ENCODE measurements at places on chromosomes 7 and 10. TPM values are rescaled to one million over a fixed set of nuclear protein-coding genes. Genes with fewer than 3 reads are reported as not detected.

- no peak for DNase-seq
These were observed 54.3 kb upstream of the PPP2R2D start for GRCh38 chr10:131846240-131847101.

- no peak for DNase-seq
These were observed 44.5 kb downstream of the ZNF138 start for GRCh38 chr7:64838691-64839090.

ARHGEF5 gene
- total RNA-seq: 1.5 TPM

SNX8 gene
- total RNA-seq: 27.7 TPM

- DNase-seq: no peak
These were observed 40.7 kb downstream of the GPRIN2 start for GRCh38 chr10:46515793-46516192.

STRIP2 gene
- total RNA-seq: 100 TPM

TFR2 gene
- 1.3 TPM for total RNA-seq

GRCh38 chr10:93220296-93221170 lies 146.8 kb downstream of the CYP26A1 start:
- DNase-seq: no peak

- DNase-seq: no peak
These were observed 316.7 kb upstream of the TPK1 start for GRCh38 chr7:145152589-145152988.

DNA sequence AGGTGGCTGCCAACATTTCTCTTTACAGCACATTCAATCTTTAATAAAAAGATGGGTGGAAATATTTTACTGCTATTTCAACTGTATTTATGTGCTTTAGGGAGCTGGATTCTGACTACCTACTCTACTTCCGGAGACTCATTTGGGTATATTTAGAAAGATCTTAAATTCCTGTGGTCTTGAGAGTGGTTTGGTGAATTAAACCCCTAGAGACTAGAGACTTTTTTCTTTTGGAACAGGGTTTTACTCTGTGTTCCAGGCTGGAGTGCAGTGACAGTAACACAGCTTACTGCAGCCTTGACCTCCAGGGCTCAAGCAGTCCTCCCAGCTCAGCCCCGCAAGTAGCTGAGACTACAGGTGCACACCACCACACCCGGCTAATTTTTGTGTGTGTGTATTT lies 79.0 kb upstream of the HABP2 start:
- DNase-seq: peak; percentile 5

DNA sequence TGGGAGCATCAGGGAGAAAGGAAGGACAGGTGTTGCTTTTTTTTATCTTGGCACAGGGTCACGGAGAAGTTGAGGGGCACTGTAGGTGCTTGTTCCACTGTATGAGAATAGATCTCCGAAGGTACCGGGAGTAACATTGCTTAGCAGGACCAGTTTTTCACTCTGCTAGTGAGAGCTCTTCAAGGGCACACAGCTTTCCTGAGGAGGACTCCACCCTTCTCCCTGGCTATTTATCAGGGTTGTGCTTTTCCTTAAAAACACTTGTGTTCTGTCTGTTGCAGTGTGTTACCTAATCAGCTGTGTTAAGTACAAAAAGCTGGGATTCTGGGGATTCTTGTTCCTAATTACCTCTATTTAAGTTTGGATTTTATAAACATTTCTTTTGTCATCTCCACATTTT lies 160.5 kb downstream of the SND1 start:
- DNase-seq: no peak

- DNase-seq: no peak
These were observed 534.1 kb downstream of the AUTS2 start for GRCh38 chr7:70132226-70132851.

DNA sequence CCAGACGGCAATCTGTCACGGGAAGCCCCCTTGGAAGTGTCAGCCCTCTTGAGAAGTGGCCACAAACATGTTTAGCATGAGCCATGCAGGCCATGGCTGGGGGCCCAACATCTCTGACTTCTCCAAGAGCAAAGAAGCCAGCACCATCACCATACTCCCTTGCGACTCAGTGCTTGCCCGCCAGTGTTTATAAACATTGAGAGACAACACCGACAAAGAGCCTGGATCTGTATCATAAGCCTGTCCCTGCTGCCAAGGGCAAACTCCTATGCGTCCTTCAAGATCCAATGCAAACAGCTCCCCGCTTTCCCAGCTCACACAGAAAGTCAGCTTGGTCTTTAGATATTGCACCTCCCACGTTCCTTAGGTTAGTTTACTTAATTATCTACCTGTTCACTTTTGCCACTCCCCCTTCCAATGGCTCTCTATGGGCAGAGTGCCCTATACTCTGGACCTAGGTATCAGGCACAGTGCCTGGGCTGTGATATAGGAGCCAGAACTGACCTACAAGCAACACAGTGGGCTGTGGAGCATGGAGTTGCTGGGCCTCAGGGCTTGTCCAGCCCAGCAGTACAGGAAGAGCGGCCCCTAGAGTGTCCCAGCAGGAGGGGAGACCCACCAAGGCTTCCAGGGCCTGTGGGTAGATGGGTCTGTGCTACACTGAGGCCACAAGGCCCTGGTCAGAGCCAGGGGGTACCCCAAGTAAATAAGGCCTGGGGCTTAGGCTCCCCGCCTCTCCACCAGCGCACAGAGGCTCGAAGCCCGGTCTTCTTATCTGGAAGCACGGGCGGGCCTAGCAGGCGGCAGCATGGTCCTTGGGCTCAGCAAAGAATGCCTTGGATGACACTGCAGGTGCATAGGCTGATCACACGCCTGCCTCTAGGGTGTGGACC lies 37.7 kb downstream of the CAMK2B start:
- no peak for DNase-seq

DNA sequence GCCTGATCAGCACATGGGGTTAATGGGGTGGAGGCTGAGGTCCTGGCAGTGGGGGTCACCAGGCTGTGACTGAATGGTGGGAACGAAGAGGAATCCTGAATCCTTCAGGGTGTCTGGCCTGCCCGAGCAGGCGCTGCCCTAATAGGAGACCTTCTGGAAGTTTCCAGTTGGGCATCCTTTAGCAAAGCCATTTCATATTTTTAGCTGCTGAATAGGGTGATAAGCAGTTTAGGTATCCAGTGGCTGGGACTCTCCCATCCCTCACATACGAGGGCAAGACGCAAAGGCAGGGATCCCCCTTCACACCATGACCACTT lies 159.3 kb downstream of the SH3PXD2A start:
- no peak for DNase-seq

SPDYE8 gene
- total RNA-seq: not detected

LRRC17 gene
- total RNA-seq: 1,308 TPM

- no peak for DNase-seq
These were observed 68.8 kb downstream of the OSBPL3 start for GRCh38 chr7:24911213-24911603.

GRCh38 chr7:68461430-68461829 lies 1136.8 kb upstream of the AUTS2 start:
- no peak for DNase-seq

GRCh38 chr10:48316236-48316635 lies 9.8 kb downstream of the MAPK8 start:
- DNase-seq: no peak

GRCh38 chr7:84985073-84985784 lies 201.6 kb downstream of the SEMA3D start:
- peak; percentile 54 for DNase-seq

HMX2 gene
- total RNA-seq: not detected

- DNase-seq: peak; percentile 87
These were observed 12.7 kb upstream of the AKR1B10 start for GRCh38 chr7:134514663-134515062.

CPN1 gene
- total RNA-seq: not detected

LBX1 gene
- total RNA-seq: 1.7 TPM

- no peak for DNase-seq
These were observed 400.1 kb upstream of the ETV1 start for GRCh38 chr7:14389595-14389994.

DNA sequence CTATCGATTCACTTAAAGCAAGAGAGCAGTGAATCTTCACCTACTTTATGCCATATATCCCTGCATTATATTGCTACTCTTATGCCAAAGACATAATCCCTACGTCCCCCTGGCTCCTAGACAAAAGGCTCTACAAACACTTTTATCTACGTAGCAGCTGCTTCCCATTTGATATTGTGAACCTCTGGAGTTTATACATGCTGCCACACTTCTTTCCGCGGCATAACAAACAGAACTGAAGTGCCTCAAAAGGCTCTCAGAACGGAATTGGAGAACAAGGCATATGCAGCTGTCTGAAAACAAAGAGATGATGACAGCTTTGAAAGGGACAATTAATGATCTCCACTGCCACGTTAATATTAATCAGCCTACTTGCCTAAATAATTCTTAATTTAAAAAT lies 985.6 kb upstream of the LRRN3 start:
- DNase-seq: no peak

AGAP6 gene
- 5.6 TPM for total RNA-seq

GRCh38 chr10:19412531-19412930 lies 363.9 kb downstream of the MALRD1 start:
- peak; percentile 12 for DNase-seq

DNA sequence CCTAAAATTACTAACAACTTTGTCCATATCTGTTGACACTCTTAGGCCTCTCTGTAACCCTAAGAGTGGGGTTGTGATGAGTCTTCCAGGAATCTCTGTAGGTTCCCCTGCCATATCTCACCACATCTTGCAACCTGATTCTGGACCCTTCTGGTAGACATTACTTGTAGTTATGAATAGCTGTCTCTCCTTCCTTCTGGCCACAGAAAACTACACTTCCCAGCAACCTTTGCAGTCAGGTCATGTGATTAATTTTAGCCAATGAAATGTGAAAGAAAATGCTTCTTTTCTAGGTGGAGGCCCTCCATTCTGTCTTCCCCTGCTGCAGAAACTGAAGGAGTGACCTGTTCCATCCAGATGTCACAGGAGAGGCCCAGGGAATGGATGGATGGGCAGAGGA lies 147.6 kb upstream of the AOAH start:
- DNase-seq: no peak

- no peak for DNase-seq
These were observed 21.1 kb downstream of the CUL1 start for GRCh38 chr7:148719753-148720152.

DNA sequence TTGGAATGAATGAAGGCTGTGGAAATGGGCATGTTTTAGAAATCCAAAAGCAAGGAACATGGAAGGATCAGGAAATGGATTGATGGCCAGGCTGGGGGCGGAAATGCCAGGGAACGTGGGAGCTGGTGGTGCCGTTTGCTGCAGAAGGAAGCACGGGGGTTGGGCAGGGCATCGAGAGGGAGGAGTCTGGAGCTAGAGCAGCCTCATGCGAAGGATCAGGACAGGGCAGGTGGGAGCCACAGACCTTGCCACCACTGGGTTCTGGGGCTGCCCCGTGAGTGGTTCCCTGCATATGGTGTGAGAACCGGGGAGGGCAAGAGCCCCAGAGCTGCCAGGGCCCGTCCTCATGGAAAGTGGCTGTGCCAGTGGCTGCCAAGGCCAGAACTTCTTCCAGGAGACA lies 193.8 kb upstream of the ZNF32 start:
- DNase-seq: no peak

DNA sequence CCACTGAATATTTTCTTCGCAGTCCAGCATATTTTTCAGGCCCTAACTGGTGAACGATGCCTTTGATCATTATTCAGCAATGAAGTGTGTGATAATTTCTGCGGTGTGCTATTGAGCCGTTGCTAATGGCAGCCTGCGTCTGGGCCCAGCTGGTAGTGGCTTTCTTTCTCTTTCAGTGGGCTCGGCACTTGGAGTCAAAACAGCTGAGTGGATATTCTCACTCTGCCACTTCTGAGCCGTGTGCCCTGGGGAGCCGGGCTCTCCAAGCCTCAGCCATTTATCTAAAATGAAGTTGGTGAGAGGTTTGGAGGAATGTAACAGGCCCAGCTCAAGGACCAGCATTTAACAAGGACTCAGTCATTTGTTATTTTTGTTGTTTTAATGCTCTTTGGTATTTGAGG lies 87.5 kb upstream of the IFRD1 start:
- peak; percentile 9 for DNase-seq

PCLO gene
- 0.57 TPM for total RNA-seq

ZNF804B gene
- not detected for total RNA-seq

- peak; percentile 45 for DNase-seq
These were observed 20.5 kb downstream of the ASNS start for GRCh38 chr7:97851683-97852082.

A1CF gene
- total RNA-seq: not detected

- DNase-seq: peak; percentile 72
These were observed 3.1 kb downstream of the PALS2 start for GRCh38 chr7:24576171-24577025.

MMD2 gene
- total RNA-seq: not detected

PLCE1 gene
- 6.7 TPM for total RNA-seq

DNA sequence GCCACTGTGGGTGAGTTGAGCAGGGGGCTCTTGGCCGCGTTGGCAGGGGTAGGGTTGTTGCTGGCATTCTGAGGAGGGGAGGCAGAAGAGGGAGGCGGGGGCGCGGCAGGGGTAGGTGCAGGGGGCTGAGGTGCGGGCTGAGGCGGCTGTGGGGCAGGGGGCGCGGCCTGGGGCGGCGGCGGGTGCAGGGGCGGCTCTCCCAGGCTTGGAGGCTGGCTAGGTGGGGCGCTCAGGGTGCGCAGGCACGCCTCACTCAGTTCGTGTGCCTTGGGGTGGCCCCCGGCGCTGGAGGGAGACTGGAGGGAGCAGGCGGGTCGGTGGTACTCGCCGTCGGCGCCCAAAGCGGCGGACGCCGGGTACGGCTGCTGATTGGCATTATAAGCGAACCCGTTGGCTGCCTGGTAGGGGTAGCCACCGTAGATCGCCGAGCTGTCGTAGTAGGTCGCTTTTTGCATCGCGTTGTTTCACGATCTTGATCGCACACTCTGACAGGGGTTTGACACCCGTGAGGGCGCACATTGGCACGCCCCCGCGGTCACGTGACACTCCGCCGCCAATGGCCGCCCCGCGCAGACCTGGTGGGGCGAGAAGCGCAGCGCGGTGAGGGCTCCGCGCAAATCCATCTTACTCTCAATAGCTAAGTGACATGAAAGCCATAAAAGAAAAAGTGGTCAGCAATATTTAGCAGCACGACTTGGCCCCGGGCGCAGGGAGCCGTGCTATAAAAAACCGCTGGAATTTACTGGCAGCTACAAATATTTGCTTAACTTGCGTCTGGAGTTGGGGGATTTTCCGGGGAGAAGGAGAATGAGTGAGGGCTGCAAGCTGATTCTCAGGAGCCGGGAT lies 7.9 kb upstream of the HOXA2 start:
- no peak for DNase-seq

GRCh38 chr7:568031-568951 lies 48.6 kb upstream of the PDGFA start:
- peak; percentile 42 for DNase-seq

PKD2L1 gene
- not detected for total RNA-seq

DNA sequence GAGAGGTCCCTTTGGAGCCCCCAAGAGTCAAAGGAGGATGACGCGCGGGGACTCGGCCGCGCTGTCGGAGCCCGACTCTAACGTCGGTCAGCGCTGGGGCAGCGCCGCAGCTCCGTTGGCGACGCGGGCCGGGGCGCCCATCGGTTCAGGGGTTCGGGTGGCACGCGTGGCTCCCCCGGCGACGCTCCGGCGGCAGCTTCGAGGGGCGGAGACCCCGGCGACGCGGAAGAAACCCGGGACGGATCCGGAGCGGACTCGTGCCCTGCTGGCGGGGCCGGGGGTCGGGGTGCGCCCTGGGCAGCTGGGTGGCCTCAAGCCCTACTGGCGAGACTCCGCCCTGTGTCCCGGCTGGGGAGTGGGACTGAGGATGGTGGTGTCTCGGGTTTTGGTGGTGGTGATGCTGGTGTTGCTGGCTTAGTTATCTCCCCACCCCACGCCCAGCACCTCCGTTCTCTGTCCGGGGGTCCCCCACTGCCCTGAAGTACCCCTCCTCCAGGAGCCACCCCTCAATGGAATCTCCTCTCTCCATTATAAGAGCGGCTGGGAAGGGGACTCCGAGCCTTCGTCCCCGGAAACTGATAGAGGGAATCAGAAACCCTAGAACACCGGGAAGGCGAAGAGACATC lies at the start of gene NAT16:
Gene NAT16 (minus strand): TSS at position 164 of the 626 bp plus-strand sequence. CDS start 5,486 bp downstream, outside the sequence.
- DNase-seq: no peak

TMUB1 gene
- 61.5 TPM for total RNA-seq

GRCh38 chr7:126411821-126412383 lies 840.8 kb downstream of the GRM8 start:
- no peak for DNase-seq
